Activated naive CD4-positive, alpha-beta T cell treated with anti-CD3 and anti-CD28 coated beads, Interleukin-2, amount 10 ng/mL, durations not matched to agents 5 hours and 36 hours (primary cell): ENCODE measurements at places on chromosomes 16 and 17. TPM values are rescaled to one million over a fixed set of nuclear protein-coding genes. Genes with fewer than 3 reads are reported as not detected.

Gene CRYBA1
- total RNA-seq = not detected

Gene NPIPA5
- total RNA-seq = 22.3 TPM

Gene SOST
- not detected for total RNA-seq

Gene SCIMP
- not detected for total RNA-seq

Gene MRPL27
- total RNA-seq = 53.6 TPM

Gene KRTAP2-2
- not detected for total RNA-seq

Gene NSMCE1
- total RNA-seq = 97.4 TPM

Gene MPO
- not detected for total RNA-seq

Gene CIBAR2
- total RNA-seq = not detected

Gene DPEP1
- not detected for total RNA-seq

Gene SLC52A1
- 0.58 TPM for total RNA-seq

Gene TEN1
- total RNA-seq = 18.1 TPM

Gene PTX4
- total RNA-seq = not detected

Gene FUS
- total RNA-seq = 544 TPM

Gene SRCIN1
- not detected for total RNA-seq

Gene PRSS21
- 1.8 TPM for total RNA-seq

Gene HBM
- not detected for total RNA-seq

Gene CRHR1
- total RNA-seq = not detected

Gene ZMYND15
- total RNA-seq = 0.25 TPM

Gene CHST4
- not detected for total RNA-seq

Gene CLDN7
- 0.76 TPM for total RNA-seq

Gene MEOX1
- 16.2 TPM for total RNA-seq

Gene DNAI2
- 1.5 TPM for total RNA-seq

Gene BCL7C
- 23.0 TPM for total RNA-seq

Gene P2RX1
- 0.15 TPM for total RNA-seq

Gene HYDIN
- total RNA-seq = not detected

Gene C16orf89
- not detected for total RNA-seq

Gene C17orf67
- 3.6 TPM for total RNA-seq

Gene SPATA32
- total RNA-seq = 0.18 TPM

Gene CCL11
- not detected for total RNA-seq

Gene HOXB5
- not detected for total RNA-seq

Gene MYH8
- total RNA-seq = not detected

Gene TMEM88
- total RNA-seq = 0.82 TPM

Gene CASKIN2
- 1.6 TPM for total RNA-seq

Gene CCL16
- not detected for total RNA-seq

Gene HSF5
- total RNA-seq = 0.73 TPM

Gene MT1H
- not detected for total RNA-seq

Gene HES7
- 1.0 TPM for total RNA-seq

Gene GJC1
- 2.3 TPM for total RNA-seq

Gene CACNG5
- not detected for total RNA-seq

Gene OTOP2
- total RNA-seq = not detected

Gene RECQL5
- 37.6 TPM for total RNA-seq

Gene HOXB6
- not detected for total RNA-seq

Gene TXNL4B
- 17.1 TPM for total RNA-seq

Gene PYY
- total RNA-seq = not detected

Gene KRT39
- total RNA-seq = not detected

Gene NACA2
- 0.43 TPM for total RNA-seq

Gene ITGAL
- total RNA-seq = 550 TPM

Gene GFAP
- not detected for total RNA-seq

Gene C17orf100
- 3.3 TPM for total RNA-seq

Gene TPSD1
- total RNA-seq = not detected

Gene CHST6
- not detected for total RNA-seq

Gene CARD14
- not detected for total RNA-seq

Gene RHBDL1
- 1.6 TPM for total RNA-seq

Gene GNG13
- not detected for total RNA-seq
